ENCODE measurements at places on chromosomes 4 and X.

DNA sequence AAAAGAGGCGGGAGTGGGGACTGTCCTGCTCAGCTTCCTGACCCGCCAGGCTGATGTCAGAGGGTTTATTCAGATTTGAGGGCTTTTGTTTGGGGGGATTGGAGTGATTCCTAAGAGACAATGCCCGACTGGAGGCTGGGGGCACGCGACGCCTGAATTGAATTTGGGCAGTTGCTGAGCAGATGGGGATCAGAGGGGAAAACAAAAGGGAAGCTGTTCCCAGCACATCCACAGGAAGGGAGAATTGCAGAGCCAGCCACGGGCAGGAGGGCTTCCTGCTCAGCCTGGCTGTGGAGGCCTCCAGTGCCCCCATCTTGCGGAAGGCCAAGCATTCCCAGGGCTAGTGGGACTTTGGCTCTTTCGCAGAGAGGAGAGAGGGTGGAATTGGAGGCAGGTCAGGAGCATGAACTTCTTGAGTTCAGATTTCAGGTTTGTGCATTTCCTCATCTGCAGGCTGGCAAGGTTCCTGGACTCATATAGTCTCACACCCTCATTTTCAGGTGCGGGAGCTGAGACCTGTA is 162.8 kb downstream of the NHS start:
- DNase-seq = no peak

- DNase-seq = no peak
Observed at GRCh38 chr4:8287343-8288280, 18.1 kb downstream of the HTRA3 start.

DNA sequence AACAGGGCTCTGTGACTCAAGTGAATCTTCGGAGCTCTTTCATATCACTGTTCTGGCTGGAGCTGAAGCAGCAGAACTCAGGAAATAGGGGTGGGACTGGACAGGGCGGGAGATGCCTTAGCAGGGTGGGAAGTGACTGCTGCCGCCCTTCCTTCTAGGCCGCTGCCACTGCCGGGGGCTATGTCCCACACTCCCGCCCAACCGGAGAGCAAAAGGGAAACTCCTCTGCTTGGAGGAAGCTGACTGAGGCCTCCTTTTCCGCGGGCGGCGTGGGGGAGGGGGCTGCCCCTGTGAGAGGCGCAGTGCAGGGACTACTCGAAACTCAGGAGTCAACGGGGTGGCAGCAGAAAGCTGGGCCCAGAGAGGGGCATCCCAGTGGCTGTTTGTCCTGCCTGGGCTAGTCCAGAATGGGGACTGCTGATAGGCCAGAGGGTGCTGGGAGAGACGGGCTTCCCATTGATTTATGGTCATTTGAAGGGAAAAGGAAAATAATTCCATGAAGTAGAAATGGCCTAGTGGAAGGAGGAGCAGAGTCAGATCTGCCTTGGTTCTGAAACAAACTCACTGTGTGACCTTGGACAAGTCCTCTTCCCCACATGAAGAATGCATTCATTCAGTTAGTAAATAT is 36.9 kb downstream of the STARD8 start:
- DNase-seq = no peak

GRCh38 chrX:43386875-43387274 is 269.2 kb upstream of the MAOA start:
- no peak for DNase-seq

DNA sequence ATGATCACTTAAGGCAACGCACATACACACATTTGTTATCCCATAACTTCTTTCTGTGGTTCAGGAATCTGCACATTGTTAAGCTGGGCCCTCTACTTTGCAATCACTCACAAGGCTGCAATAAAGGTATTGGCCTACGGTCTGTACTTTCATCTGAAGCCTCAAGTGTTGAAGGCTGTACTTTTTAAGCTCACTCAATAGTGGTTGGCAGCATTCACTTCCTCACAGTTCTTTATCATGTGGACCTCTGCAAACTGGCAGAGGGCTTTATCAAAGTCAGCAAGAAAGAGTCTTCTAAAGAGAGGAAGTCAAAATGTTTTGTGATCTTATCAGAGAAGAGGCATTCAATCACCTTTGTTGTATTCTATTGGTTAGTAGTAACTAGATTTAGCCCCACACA is 301.4 kb upstream of the EPHA5 start:
- no peak for DNase-seq

GRCh38 chrX:39017716-39018115 is 216.5 kb downstream of the MID1IP1 start:
- no peak for DNase-seq

DNA sequence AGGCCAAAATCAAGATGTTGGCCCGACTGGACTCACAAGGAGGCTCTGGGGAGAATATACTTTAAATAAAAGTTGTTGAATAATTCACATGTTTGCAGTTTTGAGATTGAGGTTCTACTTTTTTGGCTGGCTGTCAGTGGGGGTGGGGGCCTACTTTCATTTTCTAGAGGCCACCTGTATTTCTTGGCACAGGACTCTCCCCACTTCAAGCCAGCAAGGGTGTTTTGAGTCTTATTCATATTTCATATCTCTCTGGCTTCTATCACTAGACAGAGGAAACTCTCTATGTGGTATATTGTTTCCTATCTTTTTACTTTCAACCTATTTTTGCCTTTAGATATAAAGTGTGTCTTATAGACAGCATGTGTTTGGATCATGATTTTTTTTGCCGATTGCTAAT is 266.4 kb downstream of the PRR32 start:
- no peak for DNase-seq

- no peak for DNase-seq
Observed at GRCh38 chr4:40183615-40184411, 13.0 kb upstream of the RHOH start.

DNA sequence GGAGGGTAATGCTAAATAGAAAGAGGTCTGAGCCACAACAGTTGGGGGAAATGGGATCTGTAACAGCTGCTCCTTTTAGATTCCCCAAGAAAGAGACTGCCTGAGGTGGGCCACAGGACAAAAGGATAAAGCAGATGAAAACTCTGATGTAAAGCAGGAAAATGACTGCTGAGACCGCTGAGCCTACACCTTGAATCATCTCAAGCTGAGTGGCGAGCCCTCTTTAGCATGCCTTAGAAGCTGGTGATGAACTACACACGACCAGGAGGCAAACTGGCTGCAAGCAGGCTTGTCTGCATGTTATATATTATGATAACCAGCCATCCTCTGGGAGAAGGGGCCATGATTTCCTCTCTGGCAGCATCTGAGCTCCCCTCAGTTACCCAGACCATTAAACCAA is 88.4 kb downstream of the TTC29 start:
- no peak for DNase-seq

DNA sequence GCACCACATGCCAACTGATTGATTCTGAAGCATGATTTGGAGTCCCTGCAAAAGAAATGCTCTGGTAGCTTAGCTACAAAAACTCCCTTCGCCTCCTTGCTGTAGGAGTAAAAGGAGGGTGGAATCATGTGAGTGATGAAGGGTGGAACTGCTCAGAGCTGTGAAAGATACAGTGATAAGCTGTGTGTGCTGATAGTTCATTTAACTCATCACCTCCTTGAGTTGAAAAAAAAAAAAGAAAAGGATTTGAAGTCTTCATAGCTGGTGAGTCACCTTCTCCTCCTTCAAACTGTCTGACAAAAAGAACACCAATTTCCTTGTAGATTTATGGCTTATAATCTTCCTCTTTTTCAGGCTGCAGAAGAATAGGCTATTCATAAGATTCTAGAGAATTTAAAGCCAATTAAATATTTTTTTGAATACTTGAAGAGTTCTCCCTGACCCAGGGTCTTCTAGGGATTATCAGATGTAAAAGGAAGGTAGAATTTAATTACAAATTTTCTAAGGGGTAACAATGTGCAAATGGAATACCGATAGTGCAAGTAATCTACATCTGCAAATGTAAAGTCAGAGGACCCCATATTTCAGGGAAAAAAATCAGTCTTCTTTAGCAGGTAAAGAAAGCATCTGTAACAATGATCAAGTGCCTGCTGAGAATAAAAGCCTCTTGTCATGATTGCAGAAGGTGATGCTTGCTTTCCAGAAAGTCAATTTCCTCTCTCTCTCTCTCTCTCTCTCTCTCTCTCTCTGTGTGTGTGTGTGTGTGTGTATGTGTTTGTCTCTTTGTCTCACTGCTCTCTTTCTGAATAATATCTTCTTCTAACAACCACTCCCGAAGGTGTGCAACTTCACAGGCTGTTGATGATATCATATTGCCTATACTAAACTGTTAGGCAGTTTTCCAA is 208.8 kb upstream of the VEGFC start:
- DNase-seq = no peak

DNA sequence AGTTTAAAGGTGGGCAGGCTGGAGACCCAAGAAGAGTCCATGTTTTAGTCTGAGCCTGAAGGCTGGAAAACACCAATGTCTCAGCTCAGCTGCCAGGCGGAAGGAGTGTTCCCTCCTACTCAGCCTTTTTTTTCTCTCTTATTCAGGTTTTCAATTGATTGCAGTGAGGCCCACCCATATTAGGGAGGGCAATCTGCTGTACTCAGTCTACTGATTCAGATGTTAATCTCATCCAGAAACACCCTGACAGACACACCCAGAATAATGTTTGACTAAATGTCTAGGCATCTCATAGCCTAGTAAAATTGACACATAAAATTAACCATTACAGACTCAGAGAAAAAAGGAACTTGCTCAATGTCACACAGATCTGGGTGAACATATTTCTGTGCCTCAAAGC is 347.1 kb downstream of the GBA3 start:
- no peak for DNase-seq

DNA sequence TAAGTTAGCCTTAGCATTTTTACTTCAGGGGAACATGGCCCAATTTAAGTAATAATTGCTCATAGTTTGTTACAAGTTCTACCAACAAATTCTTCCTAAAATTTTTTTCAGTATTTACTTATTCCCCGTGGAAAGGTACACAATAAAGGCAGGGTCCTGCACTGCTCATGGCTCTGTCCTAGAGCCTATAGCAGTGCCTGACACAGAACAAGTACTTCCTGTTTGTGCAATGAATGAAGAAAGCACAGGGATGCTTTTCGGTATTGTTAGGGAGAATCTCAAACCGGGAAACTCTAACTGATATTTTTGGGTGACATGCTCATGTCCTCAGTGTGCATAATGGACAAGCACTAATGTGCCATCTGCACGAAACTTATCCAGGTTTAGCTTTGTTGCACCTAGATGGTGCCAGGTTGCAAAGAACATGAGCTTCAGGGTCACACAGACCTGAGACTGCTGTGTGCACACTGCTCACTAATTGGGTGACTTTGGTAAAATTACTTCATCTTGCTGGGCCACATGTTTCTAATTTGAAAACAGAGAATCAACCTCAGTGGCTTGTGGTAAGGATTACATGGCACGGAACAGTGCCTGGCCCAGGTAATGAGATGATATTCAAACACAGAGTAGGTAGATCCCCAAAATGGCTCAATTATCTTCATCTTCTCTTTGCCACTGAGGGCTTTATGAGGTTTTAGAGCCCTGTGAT is 175.8 kb upstream of the NPY2R start:
- no peak for DNase-seq

GRCh38 chrX:124395145-124395880 is 49.0 kb downstream of the SH2D1A start:
- no peak for DNase-seq

DNA sequence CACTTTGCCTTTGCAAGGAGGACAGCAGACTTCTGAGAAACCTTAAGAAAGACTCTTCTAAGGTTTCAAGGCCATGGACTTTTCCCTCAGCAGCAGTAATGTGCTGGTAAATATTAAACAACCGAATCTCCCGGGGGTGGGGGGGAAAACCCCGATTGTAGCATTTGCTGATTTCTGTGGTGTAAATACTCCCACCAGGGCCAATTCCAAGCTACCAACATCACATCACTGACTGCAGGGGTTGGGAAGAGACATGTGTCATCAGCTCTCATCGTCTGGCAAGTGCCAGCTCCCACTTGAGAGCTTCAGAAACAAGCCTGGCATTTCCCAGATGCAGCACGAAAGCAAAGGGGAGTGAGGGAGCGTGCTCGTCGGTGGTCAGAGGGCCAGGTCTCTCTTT is 101.2 kb downstream of the BCOR start:
- DNase-seq = no peak

DNA sequence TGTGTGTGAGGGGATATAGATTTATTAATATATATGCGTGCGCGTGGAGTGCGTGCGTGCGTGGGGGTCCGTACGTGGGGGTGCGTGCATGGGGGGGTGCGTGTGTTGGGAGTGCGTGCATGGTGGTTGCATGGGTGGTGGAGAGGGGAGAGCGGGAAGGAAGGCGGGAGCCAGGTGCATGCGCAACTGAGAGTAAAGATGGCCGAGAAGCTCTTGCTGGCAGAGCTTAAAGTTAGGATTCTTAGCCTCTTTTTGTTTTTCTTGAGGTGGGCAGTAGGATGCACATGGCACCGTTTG is 45.8 kb downstream of the TEX13B start:
- no peak for DNase-seq

GRCh38 chrX:149504226-149504914 is 736 bp downstream of the IDS start:
- no peak for DNase-seq

DNA sequence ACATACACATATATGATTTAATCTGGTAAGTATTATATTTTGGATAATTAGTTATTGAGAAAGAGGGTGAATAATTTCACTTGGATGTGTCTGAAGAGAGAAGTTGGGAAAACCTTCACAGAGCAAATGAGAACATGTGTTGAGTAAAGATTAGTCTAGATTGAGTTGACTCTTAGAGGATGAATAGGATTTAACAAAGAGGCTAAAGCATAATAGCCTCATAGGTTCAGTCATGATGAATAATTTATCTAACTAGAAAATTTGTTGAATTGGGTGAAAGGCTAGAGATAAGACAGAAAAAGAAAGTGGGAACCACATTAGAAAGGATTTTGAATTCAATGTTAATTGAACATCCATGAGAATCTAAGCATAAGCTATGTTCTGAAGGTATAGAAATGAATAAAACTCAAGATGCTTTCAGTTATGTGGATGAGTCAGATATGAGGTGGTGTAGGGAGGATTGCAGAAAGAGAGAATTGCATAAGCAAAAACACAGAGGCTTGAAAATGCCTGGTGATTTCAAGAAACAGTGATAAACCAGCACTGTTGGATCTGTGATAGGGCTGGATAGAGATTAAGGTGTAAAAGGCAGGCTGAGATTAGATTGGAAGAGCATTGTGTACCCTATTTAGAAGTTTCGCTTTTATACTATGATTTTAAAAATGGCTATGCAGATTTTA is 207.6 kb upstream of the NR3C2 start:
- DNase-seq = no peak

DNA sequence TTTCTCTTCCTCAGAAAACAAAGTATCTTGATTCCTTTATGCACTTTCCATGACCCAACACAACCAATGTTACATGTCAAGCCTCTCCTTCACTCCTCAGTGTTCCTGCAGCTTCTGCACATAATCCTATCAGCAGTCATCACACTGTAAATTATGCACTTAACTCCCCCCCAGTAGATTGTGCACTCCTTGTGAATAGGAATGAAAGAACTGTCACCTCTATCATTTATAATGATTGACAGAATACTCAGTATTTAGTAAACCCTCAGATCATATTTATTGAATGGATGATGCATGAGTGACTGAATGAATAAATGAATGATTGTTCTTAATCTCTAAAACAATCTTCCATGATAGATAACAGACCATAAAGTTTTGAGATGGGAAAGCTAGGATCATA is 253.3 kb downstream of the HS3ST1 start:
- DNase-seq = no peak

GRCh38 chrX:106897259-106897658 is 5.9 kb downstream of the RIPPLY1 start:
- DNase-seq = no peak

All from AG09319 (cell line).